Activated effector memory CD4-positive, alpha-beta T cell treated with Interleukin-2 at 50 U/mL for 16 hours (primary cell): ENCODE measurements at places on chromosomes 1 and 21.

- DNase-seq = no peak
Measured at GRCh38 chr1:63799307-63799706, 25.5 kb downstream of the ROR1 start.

GRCh38 chr1:177567393-177567792 lies 396.6 kb downstream of the BRINP2 start:
- no peak for DNase-seq

GRCh38 chr1:169019419-169020058 lies 87.0 kb upstream of the ATP1B1 start:
- no peak for DNase-seq

DNA sequence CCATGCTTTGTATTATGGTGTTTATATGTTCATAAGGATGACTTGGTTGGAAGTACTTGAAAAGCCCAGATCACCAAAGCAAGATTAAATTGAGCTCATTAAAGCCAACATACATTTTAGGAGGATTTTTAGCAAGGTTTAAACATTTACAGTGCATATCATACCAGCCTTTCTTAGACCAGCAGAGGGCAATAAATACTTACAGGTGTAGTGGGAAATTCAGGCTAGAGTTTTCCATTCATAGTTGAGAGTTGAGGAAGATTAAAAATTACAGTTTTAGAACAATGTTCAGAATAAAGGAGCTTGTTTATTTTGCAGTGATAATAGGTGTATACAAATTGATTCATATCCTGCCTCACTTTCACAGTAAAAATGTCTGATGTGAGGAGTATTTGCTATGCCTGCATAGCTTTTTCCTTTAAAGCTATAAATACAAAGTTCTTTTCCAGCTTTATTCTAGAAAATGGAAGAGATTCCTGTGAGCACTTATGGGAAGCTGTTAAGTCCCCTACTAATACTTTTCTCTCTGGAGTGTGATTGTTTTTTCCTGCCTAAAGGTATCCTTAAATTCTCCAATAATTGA lies 35.3 kb downstream of the DTL start:
- DNase-seq = no peak

DNA sequence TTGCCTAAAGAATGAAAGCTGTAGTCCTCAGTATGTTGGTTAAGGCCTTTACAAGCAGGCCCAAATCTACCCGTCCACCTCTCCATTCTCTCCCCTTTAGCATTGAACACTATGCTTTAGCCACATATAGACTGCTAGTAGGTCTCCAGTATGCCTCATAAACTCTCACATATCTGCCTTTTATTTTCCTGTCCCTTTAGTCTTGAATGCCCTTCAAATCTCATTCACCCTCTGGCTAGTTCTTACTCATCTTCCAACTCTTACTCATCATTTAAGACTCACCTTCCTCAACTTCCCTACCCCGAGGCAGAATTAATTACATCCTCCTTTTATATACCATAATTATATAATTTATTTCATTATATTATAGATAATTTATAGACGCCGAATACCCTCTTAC lies 78.7 kb upstream of the TSPAN2 start:
- no peak for DNase-seq

DNA sequence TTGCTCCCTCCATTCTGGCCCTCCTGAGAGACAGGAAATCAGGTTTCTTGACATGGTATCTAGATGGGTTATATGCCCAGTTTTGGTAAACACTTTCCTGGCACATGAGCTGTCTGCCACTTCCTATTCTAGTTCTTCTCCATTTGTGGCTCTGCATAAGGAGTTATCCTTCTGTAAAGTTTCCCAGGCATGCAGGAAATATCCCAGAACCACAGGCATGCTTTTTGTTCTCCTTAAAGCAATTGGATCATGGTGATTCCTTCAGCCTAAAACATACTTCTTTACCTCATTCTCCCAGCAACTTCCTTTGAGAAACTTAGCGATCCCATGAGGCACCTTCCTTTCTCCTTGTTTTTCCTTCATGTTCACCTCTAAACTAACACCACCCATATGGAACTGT lies 199.8 kb downstream of the CRB1 start:
- DNase-seq = no peak

GRCh38 chr1:214280386-214281020 lies 456 bp upstream of the SMYD2 start:
- DNase-seq = no peak

GRCh38 chr21:21111309-21111920 lies 113.2 kb downstream of the NCAM2 start:
- DNase-seq = no peak

- peak; percentile 42 for DNase-seq
Measured at GRCh38 chr1:40948741-40949443, 30.6 kb upstream of the CTPS1 start.
